ENCODE measurements at places on chromosomes 16 and 17. TPM values are rescaled to one million over a fixed set of nuclear protein-coding genes. Genes with fewer than 3 reads are reported as not detected.

GRCh38 chr17:14693382-14693781, 392.5 kb downstream of the HS3ST3B1 start:
- no peak for DNase-seq

DNA sequence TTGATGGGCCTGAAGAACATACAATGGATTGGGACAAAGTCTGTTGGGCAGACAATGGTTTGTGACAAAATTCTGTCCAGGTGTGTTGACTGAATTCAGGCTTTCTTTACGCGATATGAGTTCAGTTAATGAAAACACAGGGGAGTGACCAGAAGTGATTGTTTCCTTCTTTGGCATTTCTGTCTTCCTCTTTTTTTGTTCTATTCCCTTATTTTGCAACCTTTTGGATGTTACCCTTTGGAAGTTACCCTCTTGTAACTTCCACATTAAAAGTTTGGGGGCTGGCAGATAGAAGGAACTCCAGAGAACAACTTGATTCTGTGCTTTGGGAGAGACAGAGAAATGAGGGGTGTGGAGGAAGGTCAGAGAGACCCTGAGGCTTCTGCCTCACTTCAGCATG, 126.7 kb downstream of the PITPNC1 start:
- DNase-seq = no peak

DNA sequence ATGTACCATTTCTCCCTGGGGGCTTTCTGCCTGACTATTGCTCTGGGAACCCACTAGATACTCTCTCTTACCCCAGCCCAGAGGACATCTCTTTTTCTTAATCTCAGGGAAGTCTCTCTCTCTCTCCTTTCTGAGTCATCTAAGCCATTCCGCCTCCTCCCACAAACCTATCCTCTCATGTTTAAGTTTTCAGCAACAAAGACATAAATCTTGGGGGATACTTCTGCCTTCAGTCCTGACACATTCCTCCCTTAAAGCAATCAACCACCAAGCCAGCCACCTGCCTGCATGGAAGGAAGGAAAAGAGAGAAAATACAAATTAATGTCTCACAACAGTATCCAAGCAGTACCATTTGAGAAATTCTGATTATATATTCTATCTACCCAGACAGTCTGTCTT, 128.8 kb downstream of the HS3ST2 start:
- no peak for DNase-seq

- no peak for DNase-seq
These were observed 115.9 kb downstream of the KATNIP start for GRCh38 chr16:27665881-27666280.

DNA sequence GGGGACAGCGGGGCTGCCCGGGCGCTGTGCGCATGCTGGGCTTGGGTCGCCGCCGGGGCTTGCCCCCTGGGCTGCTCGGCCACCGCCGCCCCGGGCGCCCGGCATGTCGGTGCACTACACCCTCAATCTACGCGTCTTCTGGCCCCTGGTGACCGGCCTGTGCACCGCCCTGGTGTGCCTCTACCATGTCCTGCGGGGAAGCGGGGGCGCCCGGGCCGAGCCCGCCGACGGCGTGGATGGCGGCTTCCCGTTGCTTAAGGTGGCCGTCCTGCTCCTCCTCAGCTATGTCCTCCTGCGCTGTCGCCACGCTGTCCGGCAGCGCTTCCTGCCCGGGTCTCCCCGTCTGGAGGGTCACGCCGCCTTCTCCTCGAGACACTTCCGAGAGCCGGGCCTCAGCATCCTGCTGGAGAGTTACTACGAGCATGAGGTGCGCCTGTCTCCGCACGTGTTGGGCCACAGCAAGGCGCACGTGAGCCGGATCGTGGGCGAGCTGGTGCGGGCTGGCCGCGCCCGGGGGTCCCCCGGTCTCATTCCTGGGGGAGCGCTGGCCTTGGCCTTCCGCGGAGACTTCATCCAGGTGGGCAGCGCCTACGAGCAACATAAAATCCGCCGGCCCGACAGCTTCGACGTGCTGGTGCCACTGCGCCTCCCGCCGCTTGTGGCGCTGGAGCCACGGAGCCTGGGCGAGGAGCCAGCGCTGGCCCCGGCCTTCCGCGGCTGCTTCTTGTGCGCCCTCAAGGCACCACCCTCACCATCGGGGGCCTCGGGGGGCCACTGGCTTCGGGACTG, 789 bp downstream of the ITPRIPL2 start:
- no peak for DNase-seq

GRCh38 chr16:35492225-35492624, 2032.8 kb downstream of the TP53TG3F start:
- no peak for DNase-seq

DNA sequence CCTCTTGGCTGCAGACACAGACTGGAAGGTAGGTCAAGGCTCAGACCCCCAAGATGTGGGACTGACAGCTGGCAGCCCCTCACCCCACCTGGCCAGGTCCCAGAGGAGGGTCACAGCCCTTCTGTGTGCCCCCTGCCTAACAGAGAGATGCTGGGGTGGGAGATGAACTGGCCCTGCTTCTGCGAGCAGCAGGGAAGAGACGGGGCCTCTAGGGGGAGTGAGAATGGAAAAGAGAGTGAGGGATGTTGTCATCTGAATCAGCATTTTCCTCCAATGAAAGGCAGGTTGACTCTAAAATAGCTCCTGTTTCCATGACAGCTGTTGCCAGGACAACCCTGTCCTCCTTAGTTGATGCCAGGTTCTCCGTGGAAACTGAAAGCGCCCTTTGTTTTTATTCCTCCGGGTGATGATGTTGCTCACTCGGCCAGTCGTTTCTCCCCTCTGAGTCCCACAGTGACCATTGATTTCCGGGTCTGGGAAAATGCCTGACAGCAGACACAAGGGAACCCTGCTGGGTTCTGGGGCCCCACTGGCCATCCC, 4.9 kb upstream of the NDRG4 start:
- peak; percentile 79 for DNase-seq

DNA sequence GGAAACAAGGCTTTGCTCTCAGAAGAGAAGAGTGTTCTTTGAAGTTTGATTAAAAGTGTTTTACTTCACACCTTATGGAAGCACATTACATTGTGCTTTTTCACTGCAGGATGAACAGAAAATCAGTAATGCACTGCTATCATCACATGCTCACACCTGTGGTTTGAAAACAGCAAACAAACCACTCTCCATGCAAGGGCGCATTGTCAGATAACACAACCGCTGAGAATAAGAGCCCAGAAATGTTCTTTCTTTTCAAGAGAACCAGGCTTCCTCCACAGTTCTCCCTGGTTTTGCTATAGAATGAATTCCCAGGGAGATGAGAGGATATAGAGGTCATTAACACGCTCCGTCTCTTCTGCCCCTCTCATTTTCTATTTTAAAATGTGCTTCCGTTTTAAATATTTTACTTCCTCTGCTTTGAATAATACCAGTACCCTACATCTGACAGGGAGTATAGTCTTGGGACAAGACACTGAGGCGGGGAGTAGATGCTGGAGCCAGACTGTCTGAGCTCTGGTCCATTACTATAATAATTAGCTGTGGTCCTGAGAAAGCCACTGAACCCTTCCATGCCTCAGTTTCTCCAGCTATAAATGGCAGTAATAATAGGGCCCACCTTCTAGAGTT, 71.6 kb downstream of the CDK5R1 start:
- DNase-seq = no peak

GRCh38 chr16:67862623-67863583, 9.9 kb upstream of the EDC4 start:
- DNase-seq = no peak

DNA sequence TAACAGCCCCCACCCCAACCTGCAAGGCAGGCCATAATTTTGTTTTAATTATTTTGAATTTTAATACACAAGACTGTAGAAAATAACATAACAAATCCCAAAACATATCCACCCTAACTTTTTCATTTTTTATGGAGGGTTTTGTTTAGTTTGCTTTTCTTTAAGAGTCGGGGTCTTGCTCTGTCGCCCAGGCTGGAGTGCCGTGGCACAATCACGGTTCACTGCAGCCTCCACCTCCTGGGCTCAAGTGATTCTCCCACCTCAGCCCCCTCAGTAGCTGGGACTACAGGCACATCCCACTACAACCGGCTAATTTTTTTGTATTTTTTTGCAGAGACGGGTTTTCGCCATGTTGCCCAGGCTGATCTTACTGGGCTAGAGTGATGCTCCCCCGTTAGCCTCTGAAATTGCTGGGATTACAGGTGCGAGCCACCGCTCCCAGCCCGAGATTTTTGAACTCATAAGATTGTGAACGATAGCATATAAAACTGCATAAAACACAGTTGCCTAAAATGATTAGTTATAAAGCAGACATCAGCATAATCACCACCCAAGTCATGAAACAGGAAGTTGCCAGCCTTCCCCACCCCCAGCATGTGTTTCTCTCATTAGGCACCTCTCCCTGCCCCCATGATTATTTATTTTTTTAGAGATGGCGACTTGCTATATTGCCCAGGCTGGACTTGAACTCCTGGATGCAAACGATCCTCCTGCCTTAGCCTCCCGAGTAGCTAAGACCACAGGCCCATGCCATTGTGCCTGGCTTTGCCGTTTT, 13.6 kb upstream of the DOC2B start:
- no peak for DNase-seq

- no peak for DNase-seq
These were observed 203.5 kb upstream of the TNRC6C start for GRCh38 chr17:77754956-77755355.

- DNase-seq = peak; percentile 70
These were observed 707 bp downstream of the NUFIP2 start for GRCh38 chr17:29292992-29293889.

GRCh38 chr16:87801679-87802259, 36.0 kb upstream of the KLHDC4 start:
- DNase-seq = no peak

- DNase-seq = no peak
These were observed 27.5 kb upstream of the ARL4D start for GRCh38 chr17:43371227-43371821.

GRCh38 chr17:77453613-77454241, 313.0 kb downstream of the SEC14L1 start:
- no peak for DNase-seq

- no peak for DNase-seq
These were observed 35.0 kb downstream of the ZCCHC14 start for GRCh38 chr16:87457709-87458423.

- no peak for DNase-seq
These were observed 5.3 kb downstream of the ANKRD11 start for GRCh38 chr16:89484923-89485679.

- DNase-seq = no peak
These were observed 239.7 kb downstream of the XYLT1 start for GRCh38 chr16:17230932-17231581.

DNA sequence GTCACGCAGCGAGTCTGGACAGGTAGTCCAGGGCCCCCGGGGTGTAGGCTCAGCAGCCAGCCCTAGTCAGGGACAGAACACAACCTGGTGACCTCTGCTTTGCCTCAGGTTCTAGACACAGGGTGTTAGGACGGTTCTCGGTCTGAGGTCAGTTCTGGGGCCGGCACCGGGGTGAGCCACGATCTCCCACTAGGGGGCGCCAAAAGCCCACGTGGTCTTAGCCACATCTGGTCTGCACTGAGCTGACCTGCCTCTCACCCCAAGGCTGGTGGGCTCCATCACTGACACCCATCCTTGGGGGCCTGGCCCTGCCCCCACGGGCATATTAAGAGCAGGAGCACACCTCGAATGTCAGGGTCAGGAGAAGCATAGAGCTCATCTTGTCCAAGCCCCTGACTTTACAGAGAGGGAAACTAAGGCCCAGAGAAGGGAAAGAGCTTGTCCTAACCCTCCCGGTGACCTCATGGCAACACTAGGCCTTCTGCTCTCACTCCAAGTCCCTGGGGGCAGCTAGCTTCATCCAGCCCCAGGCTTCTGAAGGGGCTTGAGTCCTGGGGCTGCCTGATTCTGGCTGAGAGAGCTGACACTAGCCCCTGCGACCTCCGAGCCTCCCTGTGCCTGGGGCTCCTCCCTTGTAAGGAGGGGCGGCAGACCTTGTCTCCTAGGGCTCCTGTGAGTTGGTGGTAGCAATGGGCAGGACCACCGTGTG, 9.0 kb downstream of the SLC5A10 start:
- peak; percentile 76 for DNase-seq

GRCh38 chr17:43372273-43372911, 26.4 kb upstream of the ARL4D start:
- DNase-seq = no peak

GRCh38 chr17:49327835-49328784, 33.9 kb downstream of the ZNF652 start:
- no peak for DNase-seq

DNA sequence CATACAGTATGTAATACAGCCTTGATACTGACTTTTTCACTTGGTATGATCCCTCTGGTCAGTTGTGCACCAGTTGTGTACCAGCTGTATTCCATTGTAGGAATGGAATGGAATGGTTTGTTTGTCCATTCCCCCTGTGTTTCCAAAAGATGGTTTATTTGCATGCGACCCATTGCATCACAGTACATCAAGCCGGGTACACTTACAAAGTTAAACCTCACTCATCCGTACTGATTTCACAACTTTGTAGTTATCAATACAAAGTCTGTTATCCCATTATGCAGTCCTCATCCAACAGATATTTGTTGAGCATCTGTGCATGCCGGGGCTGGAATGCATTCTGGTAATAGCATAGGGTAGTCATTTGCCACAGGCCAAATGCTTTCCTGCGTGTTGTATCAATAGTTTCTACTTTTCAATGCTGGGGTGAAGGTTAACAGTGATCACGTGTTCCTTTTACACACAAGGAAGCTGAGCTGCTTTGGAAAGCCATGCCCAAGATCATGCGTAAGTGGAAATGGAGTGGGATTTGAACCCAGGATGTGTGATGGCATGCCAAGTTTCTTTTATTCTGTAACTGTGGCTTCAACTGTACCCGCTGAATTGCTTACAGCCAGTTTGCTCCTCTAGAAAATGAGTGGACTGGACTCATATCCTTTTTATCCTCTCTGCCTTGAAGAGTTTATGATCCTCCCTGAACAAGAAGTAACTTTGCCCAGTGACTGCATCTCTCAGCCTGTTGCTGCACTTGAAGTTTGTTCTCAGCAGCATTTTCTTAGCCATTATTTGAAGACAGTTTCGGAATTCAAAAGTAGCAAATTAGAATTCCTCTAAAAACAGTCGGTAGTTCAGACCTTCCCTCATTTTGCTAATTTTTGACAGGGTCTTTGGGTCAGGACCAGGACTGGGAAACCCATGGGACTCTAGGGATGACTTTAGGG, 228.5 kb downstream of the CCDC182 start:
- no peak for DNase-seq

- no peak for DNase-seq
These were observed 458 bp downstream of the SLC12A4 start for GRCh38 chr16:67967958-67968399.

- no peak for DNase-seq
These were observed 12.8 kb downstream of the NOD2 start for GRCh38 chr16:50706250-50706649.

- no peak for DNase-seq
These were observed 156.3 kb downstream of the MSI2 start for GRCh38 chr17:57412520-57413096.

MYH1 gene
- not detected for total RNA-seq

SLFN14 gene
- total RNA-seq = 0.41 TPM

ENPP7 gene
- not detected for total RNA-seq

MT4 gene
- total RNA-seq = not detected

SHISA6 gene
- total RNA-seq = 2.4 TPM

HSD11B2 gene
- total RNA-seq = 0.41 TPM

Measured in frontal cortex (tissue), 4 donors.